ENCODE measurements at places on chromosomes 1 and 21.

GRCh38 chr1:8351693-8352470 lies 34.0 kb downstream of the SLC45A1 start:
- DNase-seq = peak; percentile 36

- DNase-seq = peak; percentile 73
Measured at GRCh38 chr21:42198929-42199867, 19.7 kb upstream of the ABCG1 start.

GRCh38 chr1:26686795-26687194 lies 9.0 kb upstream of the ARID1A start:
- no peak for DNase-seq

- DNase-seq = no peak
Measured at GRCh38 chr1:55143684-55144083, 71.5 kb downstream of the USP24 start.

- DNase-seq = no peak
Measured at GRCh38 chr1:23062271-23062670, 43.0 kb downstream of the KDM1A start.

- DNase-seq = no peak
Measured at GRCh38 chr1:181936269-181936668, 125.2 kb downstream of the ZNF648 start.

GRCh38 chr1:229924639-229925038 lies 142.4 kb upstream of the GALNT2 start:
- DNase-seq = no peak

- no peak for DNase-seq
Measured at GRCh38 chr1:41513383-41513735, 28.9 kb upstream of the EDN2 start.

DNA sequence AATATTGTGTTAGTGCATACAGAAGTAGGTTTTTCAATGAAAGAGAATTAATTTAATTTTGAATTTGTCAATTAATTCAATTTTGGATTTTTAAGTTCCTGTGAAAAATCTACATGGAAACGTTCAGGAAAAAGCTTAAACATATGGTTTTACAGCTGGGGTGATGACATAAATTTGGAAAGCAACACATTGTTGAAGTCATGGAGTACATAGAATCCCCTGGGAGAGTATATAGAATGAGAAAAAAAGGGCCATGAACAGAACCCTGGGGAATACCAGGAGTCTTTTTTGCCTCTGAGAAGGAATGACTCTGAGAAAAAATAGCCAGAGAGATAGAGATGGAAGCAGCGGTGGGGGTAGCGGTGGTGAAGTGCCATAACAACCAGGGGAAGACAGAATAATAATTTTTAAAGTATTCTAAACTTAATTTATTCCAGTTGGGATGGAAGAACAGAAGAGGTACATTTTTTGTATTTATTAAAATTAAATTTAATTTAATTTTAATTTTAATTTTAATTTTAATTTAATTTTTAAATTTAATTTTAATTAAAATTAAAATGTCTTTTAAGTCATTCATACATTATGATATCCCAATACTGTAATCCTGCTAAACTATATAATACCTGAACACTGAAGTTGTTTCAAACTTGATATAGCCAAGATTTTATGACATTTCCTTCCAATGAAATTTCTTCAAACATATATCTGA lies 48.9 kb downstream of the NME7 start:
- DNase-seq = peak; percentile 21

DNA sequence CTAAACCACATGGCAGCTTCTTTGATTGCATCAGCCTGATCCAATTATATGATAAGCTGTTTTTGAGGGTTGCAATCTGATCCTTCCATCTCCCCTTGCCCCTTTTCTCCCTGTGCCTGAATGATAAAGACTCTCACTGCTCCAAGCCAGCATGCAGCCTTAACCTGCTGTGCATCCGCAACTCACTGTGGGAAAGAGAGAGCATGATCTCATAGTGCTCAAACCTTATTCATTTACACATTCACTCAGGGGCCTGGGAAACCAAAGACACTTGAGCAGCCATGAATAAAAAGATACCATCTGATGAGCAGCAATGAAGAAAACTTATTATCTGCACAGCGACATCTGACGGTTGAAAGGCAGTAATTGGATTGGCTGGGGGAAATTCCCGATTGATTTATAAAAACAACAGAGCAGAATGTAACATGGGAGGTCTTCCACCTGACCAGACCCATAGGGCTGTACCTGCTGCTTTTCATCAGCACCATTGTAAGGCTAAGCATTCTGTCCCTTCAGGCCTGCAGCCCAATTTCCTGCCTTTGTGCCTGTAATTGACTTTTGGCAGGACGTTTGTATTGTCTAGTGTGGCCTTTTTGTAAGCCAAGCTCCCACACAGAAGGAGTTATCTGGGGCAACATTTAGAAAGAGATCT lies 62.5 kb downstream of the KIAA0040 start:
- no peak for DNase-seq

DNA sequence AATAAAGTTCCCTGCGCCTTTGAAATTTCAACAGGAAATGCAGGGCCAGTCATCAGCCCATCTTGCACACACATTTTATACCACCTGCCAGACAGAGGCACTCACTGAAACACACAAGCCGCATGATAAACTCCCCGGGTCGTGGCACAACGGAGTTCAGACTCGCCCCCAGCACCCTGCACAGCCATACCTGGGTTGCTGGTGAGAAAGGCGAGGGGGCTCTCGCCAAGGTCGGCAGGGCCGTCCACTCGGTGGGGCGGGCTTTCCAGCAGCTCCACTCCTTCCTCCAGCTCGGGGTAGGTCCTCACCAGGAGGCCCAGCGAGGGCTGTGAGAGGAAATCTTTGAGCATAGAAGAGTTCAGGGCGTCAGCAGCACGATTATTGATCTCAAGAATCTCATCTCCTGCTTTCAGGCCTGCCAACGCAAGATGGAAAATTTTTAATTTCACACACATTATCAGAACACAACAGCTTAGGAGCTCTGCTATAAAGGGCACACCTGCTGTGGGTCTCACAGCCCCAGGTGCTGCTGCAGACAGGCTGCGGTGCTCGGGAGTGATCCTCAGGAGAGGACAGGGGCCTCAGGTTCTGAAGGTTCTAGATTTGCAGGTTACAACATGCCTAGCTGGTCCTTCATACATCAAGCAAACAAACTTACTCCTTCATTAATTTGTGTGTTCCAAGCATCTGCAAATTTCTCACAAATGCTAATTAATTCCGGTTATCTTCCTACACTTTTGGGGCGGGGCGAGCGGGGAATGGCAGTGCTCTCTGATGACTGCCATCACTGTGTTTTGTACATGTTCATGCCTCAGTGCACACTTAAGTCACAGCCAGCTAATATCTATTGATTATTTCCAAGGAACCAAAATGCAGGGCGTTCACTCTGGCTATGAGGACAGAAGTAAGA lies 144.2 kb upstream of the KRTAP19-8 start:
- DNase-seq = no peak

DNA sequence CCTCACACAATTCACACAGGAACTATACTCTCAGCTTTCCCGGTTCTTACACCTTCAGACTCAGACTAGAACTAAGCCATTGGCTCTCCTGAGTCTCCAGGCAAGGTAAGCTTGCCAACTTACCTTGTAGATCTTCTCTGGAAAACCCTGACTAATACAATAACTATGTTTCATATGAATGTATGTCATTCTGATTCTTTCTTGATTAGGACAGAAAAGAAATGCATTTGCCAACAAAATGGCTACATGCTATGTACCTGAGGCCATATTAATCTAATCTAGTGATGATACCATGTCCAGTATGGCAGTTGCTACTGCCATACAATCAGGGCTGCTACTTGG lies 9.8 kb upstream of the ZSWIM5 start:
- no peak for DNase-seq

GRCh38 chr1:223824712-223825111 lies 21.0 kb downstream of the TP53BP2 start:
- no peak for DNase-seq
